ENCODE measurements at places on chromosomes 2 and 18. TPM values are rescaled to one million over a fixed set of nuclear protein-coding genes. Genes with fewer than 3 reads are reported as not detected.

DNA sequence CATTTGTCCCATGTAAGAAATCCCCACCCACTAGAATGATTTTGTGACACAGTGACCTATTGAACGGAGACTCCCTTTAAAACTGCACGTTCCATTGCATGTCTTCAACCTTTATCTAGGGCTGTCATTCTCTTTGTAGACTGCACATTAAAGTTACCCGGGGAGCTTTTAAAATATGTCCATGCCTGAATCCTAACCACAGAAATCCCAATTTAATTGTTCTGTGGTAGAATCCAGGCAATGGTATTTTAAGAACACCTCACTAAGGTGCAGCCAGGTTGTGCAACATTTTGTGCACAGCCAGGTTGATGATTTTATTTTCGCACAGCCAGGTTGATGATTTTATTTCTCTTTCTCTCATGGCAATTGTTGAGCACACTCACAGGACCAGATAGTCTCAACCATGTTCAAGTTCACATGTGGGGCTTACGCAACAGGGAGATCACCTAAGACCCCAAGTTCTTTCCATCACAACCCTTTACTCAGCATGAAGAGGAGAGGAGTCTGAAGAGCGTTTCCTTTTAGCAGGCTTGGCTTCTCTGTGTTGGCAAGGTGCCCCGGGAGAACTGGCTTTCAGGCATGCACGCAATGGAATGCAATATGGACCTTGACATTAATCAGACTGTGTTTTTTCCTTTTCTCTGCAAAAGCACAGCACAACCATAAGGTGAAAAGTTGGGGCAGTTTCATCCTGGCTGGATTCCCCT, 467.3 kb upstream of the ETAA1 start:
- H3K27ac ChIP-seq: no peak overlapping the region
- peak; percentile 23 for DNase-seq
- H3K36me3 ChIP-seq: no peaks in the 10 kb centered on the region
- no peak overlapping the region for H3K4me3 ChIP-seq

DNA sequence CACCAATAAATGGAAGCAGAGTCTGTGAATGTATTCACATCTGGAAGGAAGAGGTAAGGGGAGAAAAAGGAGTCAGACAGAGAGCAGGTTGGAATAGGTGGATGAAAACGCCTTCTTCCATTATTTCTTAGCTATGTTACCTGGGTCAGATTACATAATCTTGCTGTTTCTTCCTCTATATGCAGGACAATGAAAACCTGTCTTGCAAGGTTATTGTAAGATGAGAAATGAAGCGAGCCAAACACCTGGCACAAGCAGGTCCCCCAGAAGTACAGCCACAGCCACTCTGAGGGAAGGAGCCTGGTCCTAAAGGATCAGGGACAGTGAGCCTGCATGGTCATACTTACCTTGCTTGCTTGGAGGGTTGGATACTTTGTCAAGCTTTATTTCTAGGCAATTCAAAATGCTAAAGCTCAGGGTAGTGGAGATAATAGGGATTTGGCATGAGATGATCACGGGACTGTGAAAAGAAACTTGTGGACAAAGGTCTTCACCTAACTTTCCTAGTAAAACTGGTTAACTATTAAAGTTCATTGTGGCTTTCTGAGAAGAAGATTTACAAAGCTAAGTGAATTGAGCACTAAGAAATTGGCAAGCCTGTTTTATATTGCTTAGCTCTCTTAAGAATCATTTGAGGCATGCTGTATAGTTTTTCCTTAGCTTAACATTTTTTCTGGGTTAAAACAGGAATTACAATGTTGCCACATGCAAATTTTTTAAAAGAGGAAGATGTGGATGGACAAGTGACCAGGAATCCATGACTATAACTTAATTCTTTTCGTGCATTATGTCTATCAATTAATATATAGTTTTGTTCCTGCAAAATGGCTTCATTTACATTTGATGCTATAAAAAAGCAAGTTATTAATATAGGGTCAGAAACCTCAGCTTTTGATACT, 15.7 kb upstream of the PLA2R1 start:
- H3K4me3 ChIP-seq: no peak overlapping the region
- no peak overlapping the region for H3K27ac ChIP-seq
- peaks cover 3% of the 10 kb centered on the region for H3K4me1 ChIP-seq
- H3K36me3 ChIP-seq: no peaks in the 10 kb centered on the region
- H3K27me3 ChIP-seq: no peaks in the 10 kb centered on the region
- no peak for DNase-seq

DNA sequence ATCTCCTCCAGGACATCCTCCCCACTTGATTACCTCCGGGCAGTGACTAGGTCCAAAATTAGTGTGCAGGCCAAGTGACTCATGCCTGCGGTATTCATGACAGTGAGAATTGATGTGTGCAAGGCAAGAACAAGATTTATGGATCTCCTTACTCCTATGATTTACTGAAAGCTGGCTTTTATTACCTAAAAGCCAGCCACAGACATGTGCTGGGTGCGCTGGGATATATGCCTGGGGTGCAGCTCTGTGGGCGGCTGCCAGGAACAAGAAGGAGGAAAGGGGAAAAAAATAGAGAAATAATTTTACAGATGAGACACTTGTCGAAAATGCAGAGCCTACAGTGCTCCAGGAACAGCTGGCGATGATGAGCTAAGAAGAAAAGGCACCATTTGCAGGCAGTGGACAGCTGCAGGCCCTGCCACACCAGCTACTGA, 359.3 kb downstream of the CMPK2 start:
- H3K4me3 ChIP-seq: no peak overlapping the region
- H3K27me3 ChIP-seq: no peaks in the 10 kb centered on the region
- H3K36me3 ChIP-seq: no peaks in the 10 kb centered on the region
- H3K4me1 ChIP-seq: no peaks in the 10 kb centered on the region
- no peak overlapping the region for H3K27ac ChIP-seq

DNA sequence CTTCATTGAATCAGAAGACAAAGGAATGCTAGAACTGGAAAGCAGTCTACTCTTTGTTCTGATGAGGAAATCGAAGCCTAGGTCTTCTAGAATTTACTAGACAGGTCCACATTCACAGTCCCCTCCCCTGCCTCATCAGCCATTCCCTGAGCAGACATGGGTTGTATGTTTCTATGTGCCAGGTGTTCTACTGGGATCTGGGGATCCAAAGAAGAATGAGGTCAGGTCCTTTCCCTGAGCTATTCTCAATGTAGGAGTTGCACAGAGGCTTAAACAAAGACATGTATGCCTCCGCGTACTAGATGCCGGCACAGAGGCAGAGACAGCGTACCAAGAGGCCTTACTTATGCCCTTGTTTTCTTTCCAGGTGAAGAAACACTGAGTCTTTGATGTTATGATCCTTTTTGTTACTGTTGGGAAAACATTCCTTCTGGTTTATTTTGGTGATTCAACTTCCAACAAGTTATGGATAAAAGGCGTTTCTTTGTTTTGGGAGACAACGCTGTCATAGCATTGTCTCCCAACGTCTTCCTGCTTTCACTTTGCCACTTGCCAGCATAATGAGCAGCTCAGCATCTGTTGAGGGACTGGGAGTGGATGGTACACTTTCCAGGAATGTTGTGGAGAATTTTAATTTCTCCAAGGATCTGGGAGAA, 174.4 kb downstream of the ALPK2 start:
- H3K4me1 ChIP-seq: peaks cover 13% of the 10 kb centered on the region
- H3K36me3 ChIP-seq: no peaks in the 10 kb centered on the region
- H3K27me3 ChIP-seq: peaks cover 3% of the 10 kb centered on the region
- peak; percentile 44 for DNase-seq

- H3K27me3 ChIP-seq: no peaks in the 10 kb centered on the region
- peak overlapping the region; percentile 85 for H3K27ac ChIP-seq
- H3K4me1 ChIP-seq: peaks cover 36% of the 10 kb centered on the region
- H3K4me3 ChIP-seq: peak overlapping the region; percentile 19
- DNase-seq: no peak
- no peaks in the 10 kb centered on the region for H3K36me3 ChIP-seq
Observed at GRCh38 chr2:239440511-239440959, 39.7 kb upstream of the HDAC4 start.

GRCh38 chr18:55609160-55609825, 21.3 kb upstream of the TCF4 start:
- no peak for DNase-seq
- H3K27me3 ChIP-seq: no peaks in the 10 kb centered on the region
- no peak overlapping the region for H3K27ac ChIP-seq
- H3K4me3 ChIP-seq: no peak overlapping the region

DNA sequence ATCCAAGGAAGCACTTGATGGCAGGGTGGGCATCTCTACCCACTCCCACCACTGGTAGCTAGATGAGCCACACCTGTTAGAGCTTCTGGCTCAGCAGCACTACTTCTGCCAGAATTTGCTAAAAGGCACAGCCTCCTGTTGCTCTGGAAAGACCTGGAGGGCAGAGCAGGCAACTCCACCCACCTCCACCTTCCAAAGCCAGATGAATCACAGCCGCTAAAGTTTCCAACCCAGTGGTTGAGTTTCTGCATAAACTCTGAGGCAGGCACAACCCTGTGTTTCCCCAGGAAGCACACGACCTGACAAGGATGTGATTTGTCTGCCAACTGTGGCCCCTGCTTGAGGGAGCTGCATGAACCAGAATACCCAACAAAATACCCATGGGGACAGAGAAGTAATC, 111.6 kb upstream of the GCFC2 start:
- H3K36me3 ChIP-seq: no peaks in the 10 kb centered on the region
- no peak overlapping the region for H3K4me3 ChIP-seq
- H3K4me1 ChIP-seq: no peaks in the 10 kb centered on the region

DNA sequence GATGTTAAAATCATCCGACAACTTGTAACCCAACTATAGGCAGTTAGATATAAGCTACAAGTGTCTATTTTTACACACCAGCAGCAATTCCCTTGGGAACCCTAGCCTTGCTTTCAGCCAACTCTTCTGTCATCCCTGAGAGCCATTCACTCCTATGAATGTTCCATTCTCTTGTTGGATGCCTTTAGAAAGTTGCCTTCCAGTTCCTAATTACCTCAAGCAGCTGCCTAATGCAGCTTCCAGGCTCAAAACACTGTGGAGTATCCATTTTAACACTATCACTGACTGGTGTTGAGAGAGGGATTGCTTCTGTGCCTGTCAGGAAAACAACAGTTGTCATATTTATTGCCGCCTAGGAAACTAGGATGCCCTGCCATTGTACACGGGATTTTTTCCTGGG, 402.0 kb upstream of the ACVR2A start:
- DNase-seq: no peak
- H3K4me3 ChIP-seq: no peak overlapping the region
- no peak overlapping the region for H3K27ac ChIP-seq
- peaks cover 2% of the 10 kb centered on the region for H3K4me1 ChIP-seq
- H3K27me3 ChIP-seq: no peaks in the 10 kb centered on the region

DNA sequence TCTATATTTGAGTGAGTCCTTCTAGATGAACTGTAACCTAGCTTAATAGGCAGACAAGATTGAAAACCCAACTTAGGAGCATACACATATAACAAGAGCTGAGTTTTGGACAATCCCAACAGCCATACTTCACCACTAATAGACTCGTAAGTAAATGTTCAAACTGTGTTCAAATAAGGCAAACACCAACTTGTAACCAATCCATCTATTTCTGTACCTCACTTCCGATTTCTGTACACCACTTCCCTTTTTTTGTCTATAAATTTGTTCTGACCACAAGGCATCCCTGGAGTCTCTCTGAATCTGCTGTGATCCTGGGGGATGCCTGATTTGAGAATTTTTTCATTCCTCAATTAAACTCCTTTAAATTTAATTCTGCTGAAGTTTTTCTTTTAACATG, 1149.1 kb upstream of the NRXN1 start:
- DNase-seq: no peak
- H3K4me1 ChIP-seq: no peaks in the 10 kb centered on the region
- H3K27ac ChIP-seq: no peak overlapping the region
- no peak overlapping the region for H3K4me3 ChIP-seq
- H3K27me3 ChIP-seq: no peaks in the 10 kb centered on the region
- no peaks in the 10 kb centered on the region for H3K36me3 ChIP-seq

DNA sequence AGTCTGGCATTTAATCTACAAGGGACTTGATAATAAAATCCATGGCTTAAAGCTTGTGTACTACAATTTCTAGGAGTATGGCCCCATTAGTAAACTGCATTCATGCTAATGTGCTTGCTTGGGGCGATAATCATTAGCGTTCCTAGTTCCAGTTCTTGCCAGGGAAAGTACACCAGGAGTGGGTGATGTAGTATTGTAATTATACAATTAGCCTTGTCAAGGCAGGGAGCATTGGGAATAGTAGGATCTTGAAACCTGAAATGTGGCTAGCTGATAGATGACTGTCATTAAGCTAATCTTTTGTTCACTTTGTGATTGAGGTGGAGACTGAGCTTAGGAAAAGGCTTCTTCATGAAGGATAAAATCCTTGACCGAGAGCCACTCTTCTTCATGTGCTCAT, 989.2 kb downstream of the CPS1 start:
- no peaks in the 10 kb centered on the region for H3K27me3 ChIP-seq
- H3K27ac ChIP-seq: no peak overlapping the region
- peak; percentile 5 for DNase-seq
- no peaks in the 10 kb centered on the region for H3K36me3 ChIP-seq
- no peaks in the 10 kb centered on the region for H3K4me1 ChIP-seq

- no peaks in the 10 kb centered on the region for H3K4me1 ChIP-seq
- DNase-seq: no peak
- H3K27ac ChIP-seq: no peak overlapping the region
- H3K27me3 ChIP-seq: no peaks in the 10 kb centered on the region
- H3K4me3 ChIP-seq: no peak overlapping the region
Observed at GRCh38 chr18:9123520-9123919, 13.1 kb upstream of the ANKRD12 start.

GRCh38 chr2:119749477-119750012, 10.2 kb upstream of the PTPN4 start:
- H3K27me3 ChIP-seq: no peaks in the 10 kb centered on the region
- no peak for DNase-seq
- peaks cover 5% of the 10 kb centered on the region for H3K4me1 ChIP-seq
- no peak overlapping the region for H3K4me3 ChIP-seq

ERFE gene
- total RNA-seq: 1.8 TPM

ARHGAP25 gene
- 6.5 TPM for total RNA-seq

SLC4A5 gene
- 22.3 TPM for total RNA-seq

ATP8B1 gene
- 12.0 TPM for total RNA-seq

DTNB gene
- total RNA-seq: 26.0 TPM
